Activated T-helper 2 cell treated with anti-CD3 and anti-CD28 coated beads, Interferon-gamma antibody, Interleukin-2, Interleukin-4, amounts not matched to agents 10 μg/mL and 5 μg/mL and 100 μg/mL, durations not matched to agents 14 hours and 24 hours and 36 hours (primary cell): ENCODE measurements at places on chromosomes 2 and 18. TPM values are rescaled to one million over a fixed set of nuclear protein-coding genes. Genes with fewer than 3 reads are reported as not detected.

GRCh38 chr2:97997784-97998392 lies 2.1 kb upstream of the TMEM131 start:
- H3K36me3 ChIP-seq, result no peaks in the 10 kb centered on the region
- H3K27me3 ChIP-seq, result peaks cover 13% of the 10 kb centered on the region
- H3K4me3 ChIP-seq, result no peak overlapping the region
- peaks cover 21% of the 10 kb centered on the region for H3K4me1 ChIP-seq

GRCh38 chr2:221097568-221097915 lies 474.6 kb downstream of the EPHA4 start:
- no peak for DNase-seq
- H3K4me1 ChIP-seq, result no peaks in the 10 kb centered on the region
- H3K27ac ChIP-seq, result no peak overlapping the region
- H3K4me3 ChIP-seq, result no peak overlapping the region

CRYGB gene
- not detected in 2 replicates for total RNA-seq

DNA sequence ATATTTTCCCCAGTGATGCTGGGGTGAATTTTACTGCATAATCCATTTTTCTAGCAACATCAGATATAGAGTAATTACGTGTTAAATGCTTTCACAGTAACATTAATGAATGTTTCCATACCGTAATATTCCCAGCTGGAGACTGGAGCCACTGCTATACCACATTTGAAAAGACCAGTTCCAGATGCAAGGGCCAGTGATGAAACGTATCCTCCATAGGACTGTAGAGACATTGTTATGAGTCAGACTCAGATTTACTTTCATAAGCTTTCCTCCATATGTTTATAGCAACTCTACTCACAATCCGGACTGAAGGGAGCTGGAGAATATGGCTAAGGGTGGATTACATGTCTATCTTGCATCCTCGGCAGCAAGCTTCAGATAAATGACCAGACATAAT lies 22.7 kb upstream of the GCG start:
- peaks cover 30% of the 10 kb centered on the region for H3K27me3 ChIP-seq
- no peaks in the 10 kb centered on the region for H3K36me3 ChIP-seq
- no peaks in the 10 kb centered on the region for H3K4me1 ChIP-seq

EMX1 gene
- not detected in 2 replicates for total RNA-seq

DNA sequence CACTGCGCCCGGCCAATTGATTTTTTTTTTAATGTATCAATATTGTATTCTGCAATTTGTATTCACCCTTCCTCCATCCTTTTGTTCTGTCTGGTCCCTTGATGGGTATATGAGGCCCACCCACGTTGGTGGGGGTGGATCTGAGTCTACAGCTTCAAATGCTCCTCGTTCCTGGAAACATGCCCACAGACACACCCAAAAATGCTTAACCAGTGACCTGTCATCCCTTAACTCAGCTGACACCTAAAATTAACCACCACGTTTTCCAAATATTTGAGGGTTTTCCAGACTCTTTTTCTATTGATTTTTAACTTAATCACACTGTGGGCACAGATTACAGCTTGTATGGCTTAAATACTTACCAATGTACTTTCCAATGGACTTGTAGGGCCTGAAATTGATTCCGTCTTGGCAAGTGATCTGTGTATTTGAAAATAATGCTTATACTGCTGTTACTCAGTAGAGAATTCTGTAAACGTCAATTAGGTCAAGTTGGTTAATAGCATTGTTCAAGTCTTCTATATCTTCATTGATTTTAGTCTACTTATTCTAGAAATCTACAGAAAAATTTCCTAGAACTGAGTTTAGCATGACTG lies 34.4 kb upstream of the CYP27C1 start:
- DNase-seq, result no peak
- H3K4me3 ChIP-seq, result no peak overlapping the region
- peaks cover 6% of the 10 kb centered on the region for H3K4me1 ChIP-seq
- peaks cover 36% of the 10 kb centered on the region for H3K36me3 ChIP-seq
- H3K27me3 ChIP-seq, result no peaks in the 10 kb centered on the region

GRCh38 chr2:170744248-170745002 lies 25.8 kb upstream of the ERICH2 start:
- no peak overlapping the region for H3K27ac ChIP-seq
- H3K4me3 ChIP-seq, result no peak overlapping the region
- H3K27me3 ChIP-seq, result peaks cover 32% of the 10 kb centered on the region
- H3K36me3 ChIP-seq, result no peaks in the 10 kb centered on the region
- H3K4me1 ChIP-seq, result no peaks in the 10 kb centered on the region
- no peak for DNase-seq

GRCh38 chr2:67645280-67646138 lies 248.4 kb downstream of the ETAA1 start:
- H3K27ac ChIP-seq, result no peak overlapping the region
- no peak overlapping the region for H3K4me3 ChIP-seq
- no peaks in the 10 kb centered on the region for H3K36me3 ChIP-seq
- H3K4me1 ChIP-seq, result no peaks in the 10 kb centered on the region
- DNase-seq, result no peak
- no peaks in the 10 kb centered on the region for H3K27me3 ChIP-seq

FAM228A gene
- 0.21 TPM in 1 of 2 replicates, not detected in the other for total RNA-seq

DNA sequence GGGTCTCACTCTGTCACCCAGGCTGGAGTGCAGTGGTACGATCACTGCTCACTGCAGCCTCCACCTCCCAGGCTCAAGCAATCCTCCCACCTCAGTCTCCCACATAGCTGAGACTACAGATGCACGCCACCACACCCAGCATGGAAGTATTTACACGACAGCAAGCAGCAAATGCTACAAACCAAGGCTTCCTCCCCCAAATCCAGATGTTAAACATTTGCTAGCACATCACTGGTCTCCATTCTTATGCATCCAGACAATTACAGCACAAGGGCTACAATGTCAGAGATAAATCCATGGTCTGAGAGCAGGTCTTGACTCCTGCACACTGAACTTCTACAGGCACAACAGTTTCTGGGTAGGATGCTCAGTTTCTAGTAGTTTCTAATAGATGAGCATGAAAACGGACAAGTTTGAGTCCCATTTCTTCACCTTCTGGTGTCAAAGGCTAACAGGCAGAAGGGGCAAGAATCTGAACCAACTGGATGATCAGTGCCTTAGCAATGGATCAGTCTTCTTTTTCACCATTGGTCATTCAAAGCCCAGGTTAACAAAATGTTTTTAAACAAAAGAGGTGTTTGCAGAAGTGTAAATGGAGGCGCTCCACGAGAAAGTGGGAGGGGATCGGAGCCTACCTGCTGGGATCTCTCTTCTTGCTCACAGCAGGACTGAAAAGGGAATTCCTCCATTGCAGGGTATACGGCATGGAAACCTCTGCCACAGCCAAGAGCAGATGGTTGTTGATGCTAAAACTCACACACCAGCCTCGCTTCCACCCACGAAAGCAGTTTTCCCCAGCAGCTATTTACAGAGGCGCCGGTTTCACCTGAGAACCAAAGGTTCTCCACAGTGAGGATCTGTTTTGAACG lies 135.0 kb upstream of the ARL4C start:
- DNase-seq, result no peak
- no peaks in the 10 kb centered on the region for H3K36me3 ChIP-seq
- no peaks in the 10 kb centered on the region for H3K4me1 ChIP-seq
- H3K27me3 ChIP-seq, result peaks cover 4% of the 10 kb centered on the region

GPR45 gene
- not detected in 2 replicates for total RNA-seq

- no peaks in the 10 kb centered on the region for H3K36me3 ChIP-seq
- no peak overlapping the region for H3K27ac ChIP-seq
- H3K27me3 ChIP-seq, result no peaks in the 10 kb centered on the region
- DNase-seq, result no peak
- no peaks in the 10 kb centered on the region for H3K4me1 ChIP-seq
Measured at GRCh38 chr2:208948073-208948472, 475.8 kb upstream of the MAP2 start.

GRCh38 chr2:101485856-101486255 lies 10.9 kb upstream of the RFX8 start:
- H3K4me1 ChIP-seq, result peaks cover 17% of the 10 kb centered on the region
- H3K27me3 ChIP-seq, result no peaks in the 10 kb centered on the region
- DNase-seq, result no peak
- H3K36me3 ChIP-seq, result no peaks in the 10 kb centered on the region
- no peak overlapping the region for H3K27ac ChIP-seq
- H3K4me3 ChIP-seq, result no peak overlapping the region

COL4A4 gene
- not detected in 2 replicates for total RNA-seq

DNA sequence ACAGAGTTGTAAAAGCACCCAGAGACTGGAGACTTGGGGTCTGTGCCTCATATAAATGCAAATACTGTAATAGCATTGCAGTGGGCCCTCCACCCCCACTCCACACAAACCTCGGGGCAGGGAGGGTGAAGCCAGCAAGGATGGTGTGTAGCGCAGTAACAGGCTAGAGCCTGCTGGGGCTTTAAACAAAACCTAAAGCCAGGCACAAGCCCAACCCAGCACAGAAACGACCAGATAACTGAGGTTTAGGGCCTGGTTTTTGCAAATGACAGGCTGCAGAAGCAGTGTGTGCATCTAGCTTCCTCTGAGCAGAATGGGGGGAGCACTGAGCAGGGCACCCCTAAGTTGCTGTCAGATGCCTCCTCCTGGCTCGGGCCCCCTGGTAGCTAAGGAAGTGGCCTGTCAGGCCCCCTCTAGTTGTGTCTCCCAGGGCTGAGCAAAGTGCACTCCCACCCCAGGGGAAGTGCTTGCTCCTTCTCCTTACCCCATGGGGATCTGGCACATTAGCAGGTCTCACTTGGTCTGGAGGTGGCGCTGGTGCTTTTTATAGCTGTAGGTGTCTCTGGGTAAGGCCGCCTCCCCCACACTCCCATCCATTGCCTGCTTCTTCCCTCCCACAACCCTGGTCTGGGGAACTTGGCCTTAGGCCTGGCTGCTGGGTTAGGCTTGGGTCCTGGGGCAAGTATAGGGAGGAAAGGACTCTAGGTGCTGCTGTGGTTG lies 135.1 kb downstream of the CELF4 start:
- H3K36me3 ChIP-seq, result no peaks in the 10 kb centered on the region
- H3K27me3 ChIP-seq, result no peaks in the 10 kb centered on the region
- no peaks in the 10 kb centered on the region for H3K4me1 ChIP-seq
- no peak overlapping the region for H3K27ac ChIP-seq
- no peak for DNase-seq

SP5 gene
- total RNA-seq, result 0.30 and 0.32 TPM in 2 replicates

KATNAL2 gene
- 0.23 and 0.37 TPM in 2 replicates for total RNA-seq

TLX2 gene
- total RNA-seq, result 0.82 and 0.92 TPM in 2 replicates

LHCGR gene
- not detected in 2 replicates for total RNA-seq

GRCh38 chr2:3470856-3471737 lies 48.2 kb downstream of the ADI1 start:
- no peak overlapping the region for H3K4me3 ChIP-seq
- H3K4me1 ChIP-seq, result no peaks in the 10 kb centered on the region
- no peak for DNase-seq
- H3K27me3 ChIP-seq, result no peaks in the 10 kb centered on the region
- H3K27ac ChIP-seq, result peak overlapping the region; percentile 12
- peaks cover 29% of the 10 kb centered on the region for H3K36me3 ChIP-seq

GRCh38 chr2:224202281-224202865 lies 163.3 kb upstream of the SERPINE2 start:
- H3K36me3 ChIP-seq, result no peaks in the 10 kb centered on the region
- no peak overlapping the region for H3K4me3 ChIP-seq
- H3K4me1 ChIP-seq, result no peaks in the 10 kb centered on the region
- peaks cover 8% of the 10 kb centered on the region for H3K27me3 ChIP-seq

- no peaks in the 10 kb centered on the region for H3K36me3 ChIP-seq
- H3K27me3 ChIP-seq, result peaks cover 7% of the 10 kb centered on the region
- no peak for DNase-seq
Measured at GRCh38 chr2:142944264-142944663, 66.8 kb downstream of the KYNU start.

SPR gene
- 9.5 and 9.9 TPM in 2 replicates for total RNA-seq

UGT1A9 gene
- total RNA-seq, result not detected in 2 replicates

- no peaks in the 10 kb centered on the region for H3K4me1 ChIP-seq
- no peaks in the 10 kb centered on the region for H3K36me3 ChIP-seq
- no peak for DNase-seq
- H3K4me3 ChIP-seq, result no peak overlapping the region
Measured at GRCh38 chr2:233912691-233913423, 4.3 kb upstream of the TRPM8 start.

DNA sequence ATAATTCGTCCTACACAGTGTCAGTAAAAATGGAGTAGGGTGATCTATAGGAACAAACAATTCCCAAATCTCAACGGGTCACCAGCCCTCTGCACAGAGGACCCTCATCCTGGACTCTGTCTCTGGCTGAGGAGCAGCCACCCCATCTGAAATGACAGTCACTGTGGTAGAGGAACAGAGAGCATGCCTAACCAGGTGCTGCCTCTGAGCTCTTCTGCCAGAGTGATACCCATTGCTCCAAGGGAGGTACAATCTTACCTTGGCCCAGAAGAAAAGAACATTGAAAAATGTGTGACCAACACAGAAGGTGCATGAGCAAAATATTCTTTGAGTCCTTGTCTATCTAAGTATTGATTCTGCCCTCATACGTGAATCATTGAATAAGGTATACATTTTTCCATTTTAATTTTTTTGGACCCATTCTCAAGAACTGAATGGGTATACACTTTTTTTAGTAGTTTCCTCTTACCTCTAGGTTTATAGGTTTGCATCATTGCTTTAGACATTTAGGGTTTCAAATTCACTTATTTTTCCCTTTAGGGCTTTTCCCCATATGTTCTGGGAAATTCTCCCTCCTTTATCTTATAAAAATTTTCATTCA lies 8.7 kb downstream of the SP140 start:
- H3K4me3 ChIP-seq, result peak overlapping the region; percentile 73
- H3K27ac ChIP-seq, result peak overlapping the region; percentile 98
- peaks cover 91% of the 10 kb centered on the region for H3K36me3 ChIP-seq
- H3K4me1 ChIP-seq, result peaks cover 57% of the 10 kb centered on the region

PDE11A gene
- total RNA-seq, result not detected in 2 replicates

- peaks cover 3% of the 10 kb centered on the region for H3K4me1 ChIP-seq
- no peaks in the 10 kb centered on the region for H3K36me3 ChIP-seq
- DNase-seq, result peak; percentile 62
- no peak overlapping the region for H3K27ac ChIP-seq
Measured at GRCh38 chr2:112941753-112942653, 31.0 kb downstream of the IL37 start.

RND3 gene
- total RNA-seq, result not detected in 2 replicates

- H3K27ac ChIP-seq, result no peak overlapping the region
- no peaks in the 10 kb centered on the region for H3K4me1 ChIP-seq
- no peaks in the 10 kb centered on the region for H3K27me3 ChIP-seq
- DNase-seq, result no peak
- H3K36me3 ChIP-seq, result no peaks in the 10 kb centered on the region
Measured at GRCh38 chr18:43870626-43871025, 593.3 kb upstream of the SYT4 start.

GRCh38 chr2:67642046-67642382 lies 244.9 kb downstream of the ETAA1 start:
- H3K4me1 ChIP-seq, result no peaks in the 10 kb centered on the region
- H3K36me3 ChIP-seq, result no peaks in the 10 kb centered on the region
- no peak overlapping the region for H3K4me3 ChIP-seq
- no peaks in the 10 kb centered on the region for H3K27me3 ChIP-seq
- H3K27ac ChIP-seq, result no peak overlapping the region
- DNase-seq, result no peak

GRCh38 chr2:72757177-72757775 lies 68.6 kb downstream of the EXOC6B start:
- DNase-seq, result no peak
- H3K36me3 ChIP-seq, result peaks cover 2% of the 10 kb centered on the region
- H3K27me3 ChIP-seq, result no peaks in the 10 kb centered on the region
- no peaks in the 10 kb centered on the region for H3K4me1 ChIP-seq
- H3K27ac ChIP-seq, result no peak overlapping the region

GRCh38 chr2:23944976-23945375 lies 4.7 kb downstream of the UBXN2A start:
- H3K27ac ChIP-seq, result no peak overlapping the region
- DNase-seq, result no peak

AQP12A gene
- not detected in 2 replicates for total RNA-seq

TMEM247 gene
- total RNA-seq, result not detected in 2 replicates

- no peak overlapping the region for H3K27ac ChIP-seq
- H3K4me1 ChIP-seq, result peaks cover 11% of the 10 kb centered on the region
- no peak for DNase-seq
- peaks cover 11% of the 10 kb centered on the region for H3K36me3 ChIP-seq
- H3K27me3 ChIP-seq, result no peaks in the 10 kb centered on the region
Measured at GRCh38 chr2:239376351-239376750, 24.5 kb downstream of the HDAC4 start.
